ENCODE measurements at places on chromosomes 5 and 9.

DNA sequence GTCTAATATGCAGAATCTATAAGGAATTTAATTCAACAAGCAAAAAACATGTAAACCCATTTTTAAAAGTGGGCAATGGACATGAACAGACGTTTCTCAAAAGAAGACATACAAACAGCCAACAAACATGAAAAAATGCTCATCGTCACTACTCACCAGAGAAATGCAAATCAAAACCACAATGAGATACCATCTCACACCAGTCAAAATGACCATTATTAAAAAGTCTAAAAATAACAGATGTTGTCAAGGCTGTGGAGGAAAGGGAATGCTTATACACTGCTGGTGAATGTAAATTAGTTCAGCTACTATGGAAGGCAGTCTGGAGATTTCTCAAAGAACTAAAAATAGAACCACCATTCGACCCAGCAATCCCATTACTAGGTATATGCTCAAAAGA is 3.1 kb upstream of the KLHL3 start:
- no peak for DNase-seq

DNA sequence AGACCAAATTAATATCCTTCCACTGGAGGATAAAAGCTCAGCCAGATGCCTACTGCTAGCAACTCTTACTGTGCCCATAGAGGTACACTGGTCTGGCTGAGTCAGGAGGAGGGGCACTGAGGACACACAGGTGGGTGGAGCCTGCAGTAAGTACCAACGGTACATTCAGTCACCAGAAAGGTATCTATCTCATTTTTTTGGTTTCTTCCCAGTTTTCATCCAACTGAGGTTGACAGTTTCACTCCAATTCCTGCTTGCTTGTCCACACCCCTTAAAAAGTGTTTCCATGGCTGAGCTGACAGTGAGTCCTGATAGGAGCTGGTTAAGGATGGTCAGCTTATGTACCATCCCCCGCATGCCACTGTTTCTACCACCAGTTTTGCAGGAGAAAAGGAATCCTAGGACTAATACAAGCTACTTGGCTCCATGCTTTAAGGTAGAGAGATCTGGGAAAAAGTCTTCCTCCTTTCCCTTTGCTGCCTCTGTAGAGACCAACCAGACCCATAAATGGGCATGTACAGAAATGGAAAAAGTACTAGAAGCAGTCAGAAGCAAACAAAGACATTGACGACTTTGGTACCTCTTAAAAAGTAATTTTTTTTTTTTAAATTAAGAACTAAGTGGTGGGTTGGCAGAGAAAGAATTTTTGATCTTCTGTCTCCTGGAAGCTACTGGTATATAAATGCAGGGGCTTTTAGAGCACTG is 3.2 kb downstream of the ELL2 start:
- DNase-seq, result no peak

GRCh38 chr5:115396081-115396480 is 99.6 kb upstream of the CCDC112 start:
- no peak for DNase-seq

- DNase-seq, result peak; percentile 82
Measured at GRCh38 chr5:132388244-132389050, 18.9 kb downstream of the SLC22A5 start.

DNA sequence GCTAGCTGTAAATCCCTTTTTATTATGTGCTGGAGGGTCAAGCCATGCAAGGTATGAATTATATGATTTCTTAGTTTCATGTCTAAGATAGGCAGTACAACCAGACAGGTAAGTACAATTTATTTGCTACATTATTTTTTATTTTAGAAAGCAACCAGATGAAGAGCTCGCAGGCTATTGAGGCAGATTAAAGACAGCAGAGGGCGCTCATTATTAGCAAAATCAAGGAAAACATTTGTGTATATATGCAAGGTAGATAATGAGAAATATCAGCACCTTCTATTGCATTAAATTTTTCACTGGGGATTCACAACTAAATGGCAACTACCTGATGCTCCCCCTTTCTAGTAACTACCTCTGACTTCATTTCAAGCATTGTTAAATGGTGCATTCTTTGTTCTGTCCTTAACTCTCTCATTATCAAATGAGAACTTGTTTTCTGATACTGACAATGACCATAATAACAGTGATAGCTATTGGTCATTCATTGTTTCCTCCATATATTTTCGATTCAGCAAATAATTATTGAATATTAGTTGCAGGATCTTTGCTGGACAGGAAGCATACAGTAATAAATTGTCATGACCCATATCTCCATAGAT is 8.6 kb downstream of the SCGB3A2 start:
- peak; percentile 22 for DNase-seq

DNA sequence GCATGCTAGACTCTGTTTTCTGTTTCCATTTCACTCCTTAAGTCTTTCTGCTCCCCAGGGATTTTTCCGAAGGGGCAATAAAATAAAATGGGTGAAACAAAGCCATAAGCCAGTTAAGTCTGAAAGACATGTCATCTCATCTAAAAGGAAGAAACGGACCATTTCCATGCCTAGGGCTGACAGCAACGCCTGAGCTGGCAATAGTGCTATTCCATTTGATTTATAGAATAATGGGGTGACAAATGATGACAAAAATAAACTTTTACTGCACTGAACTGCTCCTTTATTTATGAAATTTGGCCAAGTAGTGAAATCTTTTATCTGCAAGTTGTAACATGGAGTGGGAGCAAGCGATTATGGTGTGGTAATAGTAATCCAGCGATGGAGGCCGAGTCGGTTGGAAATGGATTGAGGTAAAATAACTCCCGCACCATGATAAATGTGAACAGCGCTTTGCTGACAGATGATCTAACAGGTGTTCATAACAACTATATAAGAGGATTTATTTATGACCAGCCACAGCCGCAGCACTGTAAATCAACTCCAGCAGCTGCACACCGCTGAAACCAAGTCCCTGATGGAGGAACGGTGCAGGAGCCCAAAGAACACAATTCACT is 219.8 kb upstream of the TBCA start:
- DNase-seq, result no peak

- DNase-seq, result no peak
Measured at GRCh38 chr9:92290785-92291429, 2.6 kb downstream of the IARS1 start.

DNA sequence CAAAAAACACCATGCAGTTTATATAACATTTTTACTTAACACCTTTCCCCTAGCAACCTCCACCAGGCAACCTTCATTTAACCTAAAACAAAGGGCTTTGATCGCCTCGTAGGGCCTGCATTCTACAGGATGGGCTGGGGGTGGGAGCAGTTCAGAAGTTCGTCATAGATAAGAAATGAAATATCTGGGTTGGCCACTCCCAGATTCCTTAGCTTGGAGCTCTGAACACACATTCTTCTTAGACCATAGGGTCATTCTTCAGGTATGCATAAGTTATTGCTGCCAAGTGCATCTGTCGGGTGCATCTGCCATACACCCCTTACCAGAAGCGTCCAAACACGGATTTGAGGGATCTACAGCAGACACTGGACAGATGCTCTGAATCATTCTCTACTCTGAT is 4.3 kb upstream of the SLC22A5 start:
- DNase-seq, result peak; percentile 72

DNA sequence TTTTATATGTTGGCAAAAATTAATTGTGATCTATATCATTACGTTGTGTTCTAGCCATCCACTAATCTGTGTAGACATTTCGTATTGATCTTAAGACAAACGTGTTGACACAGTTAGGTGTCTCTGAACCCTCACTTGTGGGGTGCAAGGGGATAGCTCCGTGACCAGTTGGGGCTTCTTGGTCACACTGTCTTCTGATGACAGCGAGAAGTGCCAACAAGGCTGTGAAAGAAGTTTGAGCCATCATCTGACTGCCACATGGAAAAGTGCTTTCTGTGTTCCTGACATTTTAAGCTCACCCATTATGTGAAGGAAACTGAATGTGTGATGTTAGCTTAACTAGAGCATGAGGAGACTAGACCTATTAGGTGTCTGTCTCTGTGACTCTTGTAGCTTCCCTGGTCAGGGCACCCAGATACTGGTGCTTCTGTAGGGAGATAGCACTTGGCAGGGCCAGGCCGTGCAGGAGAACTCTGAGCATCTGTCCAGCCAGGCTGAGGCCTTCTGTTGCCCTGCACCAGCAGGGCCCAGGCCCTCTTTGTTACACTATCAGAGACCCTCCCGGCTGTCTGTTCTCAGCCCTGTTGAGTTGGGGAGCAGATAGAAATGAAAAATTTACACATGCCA is 52.8 kb upstream of the PHF2 start:
- DNase-seq, result no peak

GRCh38 chr5:107666051-107666655 is 4.6 kb downstream of the EFNA5 start:
- peak; percentile 60 for DNase-seq

DNA sequence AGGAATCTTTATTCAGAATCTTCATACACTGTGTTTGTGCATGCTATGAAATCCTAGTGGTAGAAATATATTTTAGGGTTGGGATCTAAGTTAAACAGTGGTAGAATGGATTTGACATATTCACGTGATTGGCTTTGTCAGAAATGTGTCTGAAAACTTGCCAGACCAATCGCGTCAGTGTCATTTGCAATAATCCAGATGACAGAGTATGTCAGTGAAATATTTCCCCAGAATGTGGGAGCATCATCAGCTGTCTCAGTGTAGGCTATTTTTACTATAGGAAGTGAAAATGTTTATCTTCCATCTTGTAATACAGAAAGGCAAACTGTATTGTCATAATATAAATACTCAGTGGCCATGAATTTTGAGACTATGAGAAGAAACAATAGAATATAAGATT is 220.6 kb upstream of the EDIL3 start:
- no peak for DNase-seq

- DNase-seq, result no peak
Measured at GRCh38 chr9:76855015-76855414, 50.9 kb downstream of the PRUNE2 start.

DNA sequence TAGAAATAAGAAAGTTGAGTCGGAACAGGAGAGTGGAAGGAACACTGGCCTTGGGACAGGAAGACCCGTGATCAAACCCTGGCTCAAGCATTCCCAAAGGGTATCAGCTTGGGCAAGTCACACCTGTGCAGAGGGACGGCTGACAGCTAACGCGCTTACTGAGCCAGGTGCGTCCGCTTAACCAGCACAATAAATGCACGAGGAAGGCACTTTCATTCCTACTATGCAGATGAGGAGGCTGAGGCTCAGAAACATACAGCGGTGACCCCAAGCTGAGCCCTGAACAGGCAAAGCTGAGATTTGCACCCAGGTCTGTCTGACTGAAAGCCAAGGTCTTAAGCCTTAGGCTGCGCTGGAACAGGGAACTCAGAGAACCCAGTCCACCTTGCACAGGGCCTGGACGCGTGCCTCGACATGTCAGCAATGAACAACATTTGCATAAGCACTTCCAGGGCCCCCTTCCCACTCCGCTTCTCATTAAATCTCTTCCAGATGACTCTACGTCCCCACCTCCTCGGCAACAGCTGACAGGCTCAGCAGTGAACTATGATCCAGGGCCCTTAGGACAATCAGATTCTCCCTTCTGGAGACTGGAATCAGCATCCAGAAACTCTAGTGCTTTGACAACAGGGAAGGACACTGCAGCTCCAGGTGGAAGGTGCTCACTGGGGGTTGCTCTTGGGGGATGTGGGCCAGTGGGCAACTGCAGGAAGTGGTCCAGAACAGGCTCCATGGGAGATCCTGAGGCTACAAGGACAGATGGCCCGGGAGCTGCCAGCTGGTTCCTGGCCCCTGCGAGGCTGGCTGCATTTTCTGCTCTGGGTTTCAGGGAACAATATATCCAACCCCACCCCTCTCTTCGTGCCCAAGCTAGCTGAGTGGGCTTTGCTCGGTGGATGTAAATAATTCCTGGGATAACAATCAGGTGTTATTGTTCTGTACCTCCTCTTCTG is 35.2 kb downstream of the SH3PXD2B start:
- DNase-seq, result no peak

GRCh38 chr5:55134053-55134722 is 25.8 kb upstream of the GPX8 start:
- DNase-seq, result no peak

DNA sequence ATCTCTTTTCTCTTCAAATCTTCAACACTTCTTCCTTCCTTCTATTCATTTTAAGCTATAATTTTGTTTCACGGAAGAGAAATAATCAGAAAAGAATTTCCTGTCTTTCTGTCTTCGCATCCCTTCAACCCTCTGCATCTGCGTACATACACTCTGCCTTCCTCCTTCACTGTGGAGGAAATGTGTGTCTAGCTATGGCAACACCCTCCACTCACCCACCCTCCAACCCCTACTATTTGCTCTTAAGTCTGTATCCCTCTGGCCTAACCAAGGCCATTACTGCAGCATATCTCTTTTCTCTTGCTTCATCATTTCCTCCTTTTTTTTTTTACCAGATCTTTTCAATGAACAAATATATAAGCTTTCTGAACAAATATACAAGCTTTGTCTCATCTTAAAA is 105.7 kb upstream of the NUDT12 start:
- DNase-seq, result no peak

DNA sequence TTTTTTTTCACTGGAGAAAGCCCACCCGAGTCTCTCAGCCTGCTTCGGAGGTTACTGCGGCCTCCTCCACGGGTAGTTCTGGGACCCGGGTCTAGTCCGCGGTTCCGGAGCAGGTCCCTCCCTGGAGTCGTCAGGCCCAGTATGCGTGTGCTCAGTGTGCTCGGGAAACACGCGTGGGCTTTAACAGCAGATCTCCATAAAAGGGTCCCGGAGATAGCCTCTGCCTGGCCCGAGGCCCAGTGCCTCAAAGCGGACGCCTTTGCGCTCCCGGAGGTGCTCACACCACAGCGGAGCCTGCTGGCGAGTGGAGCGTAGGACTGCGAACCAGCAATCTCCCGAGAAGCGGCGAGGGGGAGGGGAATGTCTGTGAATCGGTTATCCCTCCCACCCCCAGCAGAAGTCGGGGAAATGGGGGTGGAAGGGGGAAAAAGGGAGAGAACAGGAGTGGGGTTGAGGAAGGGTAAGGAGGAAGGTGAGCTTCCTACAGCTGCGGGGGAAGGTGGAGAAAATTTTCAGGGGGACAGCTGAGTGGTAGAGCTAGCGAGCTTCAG is 28.7 kb downstream of the CDKN2A start:
- no peak for DNase-seq

- no peak for DNase-seq
Measured at GRCh38 chr9:1929722-1930244, 85.4 kb upstream of the SMARCA2 start.

DNA sequence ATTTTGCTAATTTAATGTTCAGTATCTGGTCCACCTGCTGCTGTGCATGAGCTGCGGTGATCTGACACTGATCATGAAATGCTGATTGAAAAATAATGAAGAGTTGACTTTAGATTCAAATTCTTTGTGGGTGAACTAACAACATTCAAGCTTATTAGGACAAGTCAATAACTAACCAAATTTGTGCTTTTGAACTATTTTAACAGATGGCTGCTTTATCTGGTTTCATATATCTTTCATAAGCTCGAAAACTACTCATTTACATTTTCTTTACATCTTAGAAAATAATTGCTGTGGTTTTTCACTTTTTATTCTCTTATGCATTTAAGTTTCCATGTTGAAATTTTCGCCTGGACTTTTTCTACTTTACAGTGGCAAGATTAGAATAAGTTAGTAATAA is 274.8 kb upstream of the CCNG1 start:
- no peak for DNase-seq

Measured in Caki2 (cell line).